ENCODE measurements at places on chromosomes 2 and 18.

GRCh38 chr2:63763391-63763941 lies 78.2 kb upstream of the UGP2 start:
- DNase-seq: no peak

- no peak for DNase-seq
Observed at GRCh38 chr18:31549416-31549815, 42.3 kb upstream of the TTR start.

DNA sequence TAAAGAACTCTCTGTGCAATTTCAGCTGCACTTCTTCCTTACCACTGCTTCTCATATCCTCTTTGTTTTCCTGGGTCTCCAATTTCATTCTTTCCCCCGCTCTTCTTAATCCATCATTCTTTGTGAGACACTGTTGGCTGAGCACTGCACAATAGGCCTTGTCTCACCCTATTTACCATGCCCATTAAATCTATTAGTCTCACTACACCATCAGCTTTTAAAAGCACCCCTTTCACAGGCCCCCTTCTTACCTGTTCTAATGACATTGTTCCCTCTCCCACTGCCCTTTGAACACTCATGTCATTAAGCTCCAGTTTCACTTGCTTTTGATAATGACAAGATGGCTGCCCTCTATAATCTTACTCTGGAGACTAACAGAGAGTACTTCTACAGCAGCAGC lies 404.1 kb upstream of the ACVR2A start:
- DNase-seq: no peak

DNA sequence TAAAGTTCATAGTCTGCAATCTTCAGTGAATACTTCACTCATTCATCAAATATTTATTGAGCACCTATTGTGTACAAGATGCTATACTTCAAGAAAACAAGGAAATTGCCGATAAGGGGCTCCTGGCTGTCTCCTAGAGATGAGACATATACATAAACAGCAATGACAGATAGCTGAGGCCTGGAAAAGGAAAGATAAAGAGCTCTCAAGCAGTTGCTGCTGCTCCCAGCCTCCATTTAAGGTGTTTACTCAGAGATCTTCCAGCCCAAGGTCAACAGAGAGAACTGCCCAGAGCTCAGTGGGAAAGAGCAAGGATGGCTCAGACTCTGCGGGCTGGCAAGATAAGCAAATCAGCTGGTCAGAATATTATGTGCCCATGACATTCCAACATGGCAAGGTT lies 3.3 kb upstream of the SLC14A2 start:
- no peak for DNase-seq

- DNase-seq: no peak
Observed at GRCh38 chr2:5319493-5319892, 372.7 kb upstream of the SOX11 start.

GRCh38 chr18:59374128-59374527 lies 15.1 kb upstream of the LMAN1 start:
- no peak for DNase-seq

- DNase-seq: no peak
Observed at GRCh38 chr2:104158191-104158590, 695.7 kb upstream of the POU3F3 start.

GRCh38 chr18:48943736-48944527 lies 6.8 kb downstream of the SMAD7 start:
- no peak for DNase-seq

GRCh38 chr2:44244135-44244871 lies 31.0 kb upstream of the SLC3A1 start:
- peak; percentile 57 for DNase-seq

DNA sequence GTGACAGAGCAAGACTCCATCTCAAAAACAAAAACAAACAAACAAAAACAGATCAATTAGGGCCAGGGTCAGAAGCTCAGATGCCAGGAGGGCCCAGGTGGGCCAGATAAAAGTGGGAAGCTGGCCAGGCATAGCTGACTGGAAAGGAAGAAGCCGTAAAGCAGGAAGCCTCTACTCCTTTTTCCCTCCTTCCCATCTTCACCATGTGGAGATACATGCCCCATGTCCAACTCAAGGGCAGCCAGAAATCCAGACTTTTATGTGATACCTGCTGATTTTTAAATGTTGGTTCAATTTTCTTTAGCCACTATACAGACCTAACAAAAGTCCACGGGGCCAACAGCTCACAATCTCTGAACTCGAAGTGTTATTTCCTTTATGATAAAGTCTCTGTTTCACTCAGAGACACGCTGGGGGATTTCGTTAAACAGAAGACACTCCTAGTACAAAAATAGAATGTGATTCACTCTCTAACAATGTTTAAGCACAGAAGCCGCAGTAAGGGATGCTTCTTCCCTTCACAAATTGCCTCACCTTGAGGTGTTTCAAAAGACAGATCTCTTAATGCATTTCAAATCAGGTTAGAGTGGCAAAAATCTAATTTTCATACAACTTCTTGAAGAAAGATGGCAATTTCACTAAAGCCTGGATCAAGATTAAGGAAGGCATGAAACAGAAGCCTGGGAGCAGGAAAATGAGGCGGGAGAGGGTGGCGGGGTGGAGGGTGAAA lies 14.0 kb downstream of the TMEM247 start:
- peak; percentile 81 for DNase-seq

GRCh38 chr18:11851806-11852337 lies 659 bp downstream of the CHMP1B start:
- DNase-seq: no peak

DNA sequence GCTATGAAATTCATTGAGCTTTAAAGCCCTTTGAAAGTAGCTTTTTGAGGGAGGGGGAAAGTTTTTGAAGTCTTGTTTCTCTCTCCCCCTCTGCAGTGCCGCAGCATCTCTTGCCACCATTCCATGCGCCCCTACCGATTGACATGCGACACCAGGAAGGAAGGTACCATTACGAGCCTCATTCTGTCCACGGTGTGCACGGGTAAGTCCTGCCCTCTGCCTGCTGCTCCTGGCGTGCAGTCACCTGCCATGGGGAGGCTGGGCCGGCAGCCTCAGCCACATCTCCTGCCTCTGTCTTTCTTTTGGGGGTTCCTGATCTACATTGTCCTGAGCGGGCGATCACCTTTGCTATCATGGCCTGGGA lies 191.6 kb downstream of the GLI2 start:
- no peak for DNase-seq

DNA sequence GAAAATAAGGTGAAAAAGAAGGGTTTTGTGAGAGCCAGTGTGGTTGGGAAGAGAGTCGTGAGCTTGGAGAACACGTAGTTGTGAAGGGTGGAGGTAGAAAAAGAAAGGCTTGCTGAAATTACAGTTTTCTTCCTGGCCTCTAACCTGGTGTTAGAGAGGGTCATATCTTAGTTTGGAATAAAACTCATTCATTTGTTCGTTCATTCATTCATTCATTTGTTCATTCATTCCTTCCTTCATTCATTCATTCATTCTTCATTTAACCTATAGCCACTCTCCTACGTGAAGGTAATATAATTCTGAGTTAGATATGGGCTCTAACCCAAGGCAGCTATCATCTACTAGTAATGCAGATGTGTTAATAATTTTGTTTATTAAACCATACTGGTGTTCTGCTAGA lies 111.8 kb upstream of the ZNF521 start:
- no peak for DNase-seq

GRCh38 chr18:77035380-77036187 lies 97.0 kb downstream of the MBP start:
- no peak for DNase-seq

GRCh38 chr2:75068546-75068945 lies 110.1 kb downstream of the POLE4 start:
- DNase-seq: no peak

DNA sequence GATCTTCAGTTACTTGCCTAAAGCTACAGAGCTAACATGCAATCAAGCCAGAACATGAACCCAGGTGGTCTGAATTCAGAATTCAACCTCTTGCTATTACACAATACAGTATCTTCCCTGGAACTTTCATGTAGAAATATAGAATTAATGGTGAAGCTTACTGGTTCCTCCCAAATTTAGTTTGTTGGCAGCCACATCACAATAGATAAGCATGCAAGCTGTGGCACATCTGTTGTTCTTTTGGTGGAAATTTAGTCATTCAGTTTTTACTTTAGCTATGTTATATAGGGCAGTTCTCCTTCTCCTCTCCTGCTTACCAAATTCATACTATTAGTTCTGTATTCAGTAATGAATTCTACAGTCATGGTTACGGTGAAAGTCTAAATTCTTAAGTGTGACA lies 101.0 kb upstream of the RNF152 start:
- DNase-seq: no peak

DNA sequence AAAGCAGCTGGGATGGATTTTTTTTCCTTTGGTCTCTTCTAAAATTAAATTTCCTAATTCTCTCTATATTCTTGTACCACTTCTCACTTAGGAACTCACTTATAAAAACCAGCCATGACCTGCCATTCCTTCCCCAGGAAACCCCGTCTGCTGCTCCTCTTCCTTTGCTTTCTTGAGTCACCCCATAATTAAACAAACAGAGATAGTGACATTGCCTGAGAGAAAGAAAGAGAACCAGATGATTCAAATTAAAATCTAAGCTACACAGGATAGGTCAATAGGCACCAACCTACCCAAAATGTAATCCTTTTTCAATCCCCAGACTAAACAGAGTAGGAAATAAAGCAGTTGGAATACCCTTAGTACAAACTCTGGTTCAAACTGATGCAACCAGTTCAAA lies 9.7 kb downstream of the STK39 start:
- DNase-seq: no peak

- DNase-seq: no peak
Observed at GRCh38 chr2:195279840-195280427, 377.1 kb upstream of the SLC39A10 start.

DNA sequence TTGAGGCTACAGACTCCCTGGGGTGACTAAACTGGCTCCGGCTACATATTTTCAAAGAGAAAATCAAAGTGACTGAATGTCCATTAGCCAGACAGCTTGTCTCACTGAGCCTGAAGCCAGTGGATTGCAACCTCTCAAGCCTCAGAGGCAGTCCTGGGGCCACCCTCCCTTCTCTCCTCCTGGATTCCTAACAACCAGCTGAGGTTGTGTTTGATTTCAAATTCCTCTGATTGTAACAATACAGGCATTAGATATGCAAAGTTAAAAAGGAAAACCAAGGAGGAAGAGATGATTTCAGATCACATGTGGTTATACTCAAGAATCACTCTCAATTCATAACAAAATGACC lies 101.0 kb upstream of the LMAN1 start:
- no peak for DNase-seq

- peak; percentile 28 for DNase-seq
Observed at GRCh38 chr2:199979832-199980628, 24.6 kb downstream of the MAIP1 start.

- DNase-seq: no peak
Observed at GRCh38 chr18:49976795-49977560, 163.6 kb upstream of the ACAA2 start.

DNA sequence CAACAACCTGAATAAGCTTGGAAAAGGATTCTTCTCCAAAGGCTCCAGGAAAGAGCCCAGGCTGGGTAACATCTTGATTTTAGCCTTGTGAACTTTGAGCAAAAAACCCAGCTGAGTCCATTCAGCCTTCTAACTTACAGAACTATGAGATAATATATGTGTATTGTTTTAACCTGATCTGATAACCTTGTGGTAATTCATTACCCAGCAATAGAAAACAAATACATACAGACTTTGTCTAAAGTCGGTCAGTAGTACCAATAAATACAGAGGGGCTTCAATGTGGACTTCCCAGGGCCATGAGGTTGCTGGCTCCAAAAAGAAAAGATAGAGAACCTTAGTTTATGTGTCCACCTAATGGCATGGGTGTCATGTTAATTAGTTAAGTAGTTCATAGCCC lies 191.8 kb downstream of the KCNH7 start:
- no peak for DNase-seq

DNA sequence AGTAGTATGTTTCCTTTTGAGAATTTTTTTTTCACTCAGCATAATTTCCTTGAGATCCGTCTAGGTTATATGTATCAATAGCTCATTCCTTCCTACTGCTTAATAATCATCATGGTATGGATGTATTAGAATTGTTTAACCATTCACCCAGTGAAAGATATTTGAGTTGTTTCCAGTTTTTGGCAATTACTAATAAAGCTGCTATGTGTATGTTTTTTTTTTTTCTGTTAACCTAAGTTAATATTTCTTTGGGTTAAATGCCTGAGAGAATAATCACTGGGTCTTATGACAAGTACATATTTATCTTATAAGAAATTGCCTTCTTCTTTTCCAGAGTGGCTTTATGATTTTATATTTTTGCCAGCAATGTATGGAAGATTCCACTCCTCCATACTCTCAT lies 96.4 kb upstream of the ST6GAL2 start:
- no peak for DNase-seq

DNA sequence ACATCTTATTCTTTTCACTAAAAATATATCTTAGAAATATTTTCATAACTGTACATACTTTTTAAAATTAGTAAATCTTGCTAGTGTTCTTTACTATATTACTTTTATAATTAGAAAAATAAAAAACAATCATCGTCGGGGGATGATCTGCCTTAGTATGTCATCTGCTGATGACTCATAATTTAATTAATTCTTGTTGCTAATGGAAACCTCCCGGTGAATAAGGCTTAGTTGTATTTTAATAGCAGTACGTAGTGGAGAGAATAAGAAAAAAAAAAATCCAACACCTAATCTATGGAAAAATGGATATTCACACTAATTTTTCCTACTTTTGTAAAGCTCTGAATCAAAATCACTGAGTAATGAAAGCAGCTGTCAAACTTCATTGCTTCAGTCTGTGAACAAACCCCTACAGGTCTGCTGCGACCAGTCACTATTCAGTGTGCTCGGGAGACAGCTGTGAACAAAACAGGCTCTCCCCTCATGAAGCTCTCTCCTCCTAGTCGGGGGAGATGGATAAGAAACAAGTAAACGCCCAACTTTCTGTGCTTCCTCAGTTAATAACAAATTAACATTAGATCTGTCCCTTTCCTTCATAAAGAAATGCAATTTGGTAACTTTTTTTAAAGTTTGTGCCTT lies 97.4 kb upstream of the UPP2 start:
- no peak for DNase-seq

- DNase-seq: no peak
Observed at GRCh38 chr2:41657226-41657625, 390.6 kb upstream of the PKDCC start.

GRCh38 chr2:144548088-144548487 lies 28.2 kb upstream of the ZEB2 start:
- no peak for DNase-seq

- no peak for DNase-seq
Observed at GRCh38 chr2:221377066-221377465, 195.0 kb downstream of the EPHA4 start.

GRCh38 chr2:162538967-162539366 lies 195.0 kb downstream of the GCA start:
- DNase-seq: no peak

DNA sequence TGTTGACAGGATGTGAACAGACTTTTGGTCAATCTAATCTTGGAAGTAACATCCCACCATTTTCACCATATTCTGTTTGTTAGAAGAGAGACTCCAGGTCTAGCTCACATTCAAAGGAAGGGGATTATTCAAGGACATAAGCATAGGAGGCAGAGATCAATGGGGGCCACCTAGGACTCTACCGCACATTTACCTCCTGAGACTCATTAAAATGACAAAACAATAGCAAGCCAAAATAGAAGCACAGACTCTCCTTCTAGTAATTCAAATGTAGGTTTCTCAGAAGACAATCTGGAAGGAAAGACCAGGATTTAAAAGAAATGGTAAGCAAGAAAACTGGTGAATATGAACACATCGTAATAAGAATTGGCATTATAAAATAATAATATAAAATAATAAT lies 156.4 kb upstream of the KYNU start:
- no peak for DNase-seq
